ENCODE measurements at places on chromosomes 3 and 15. TPM values are rescaled to one million over a fixed set of nuclear protein-coding genes. Genes with fewer than 3 reads are reported as not detected.

- DNase-seq = no peak
Observed at GRCh38 chr3:71400986-71401451, 182.5 kb downstream of the FOXP1 start.

DNA sequence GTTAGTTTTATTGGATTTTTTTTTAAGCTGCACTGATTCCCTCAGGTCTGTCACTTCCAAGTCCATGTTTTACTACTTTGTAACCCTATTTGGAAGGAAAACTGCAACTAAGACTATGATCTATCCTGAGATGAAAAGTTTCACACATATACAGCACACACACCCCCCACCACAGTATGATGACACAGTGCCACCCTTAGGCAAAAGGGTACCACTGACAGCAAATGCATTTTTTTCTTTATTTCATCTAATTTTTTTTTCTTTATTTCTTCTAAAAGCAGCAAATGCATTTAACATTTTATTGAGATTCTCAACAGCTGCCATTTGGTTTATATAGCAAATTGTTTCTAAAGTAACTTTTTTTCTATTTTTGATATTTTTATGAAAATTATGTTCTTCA lies 21.2 kb downstream of the NGRN start:
- peak; percentile 50 for DNase-seq

DNA sequence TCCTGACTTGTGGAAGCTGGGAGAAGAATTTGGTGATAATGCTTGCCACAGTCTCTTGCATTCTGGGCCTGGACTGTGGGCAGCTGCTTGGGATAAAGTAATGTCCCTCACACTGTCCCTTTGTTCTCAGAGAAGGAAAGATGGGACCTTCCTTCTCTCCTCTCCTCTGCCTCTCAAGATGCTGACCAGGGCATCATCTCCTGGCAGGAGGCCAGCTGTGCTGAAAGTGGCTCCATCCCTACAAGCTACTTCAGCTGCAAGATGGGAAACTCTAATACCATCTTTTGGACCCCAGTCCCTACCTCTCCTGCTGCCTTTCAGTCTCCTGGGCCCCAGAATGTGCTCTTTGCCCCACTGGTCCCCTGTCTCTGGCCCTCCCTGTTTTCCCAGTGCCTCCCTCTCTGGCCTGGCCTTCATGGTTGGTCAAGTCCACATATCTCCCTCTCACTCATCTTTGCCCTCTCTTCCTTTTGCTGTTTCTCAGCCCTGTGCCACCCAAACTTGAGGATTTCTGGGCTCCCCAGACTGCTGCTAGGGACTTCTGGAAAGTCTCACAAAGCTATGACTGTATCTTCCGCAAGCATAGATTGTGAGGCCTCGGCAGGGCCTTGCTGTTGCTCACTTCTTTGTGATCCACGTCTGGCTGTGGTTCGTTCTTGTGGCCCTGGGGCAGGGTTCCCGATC lies 7.1 kb upstream of the SLC6A20 start:
- DNase-seq = no peak

DNA sequence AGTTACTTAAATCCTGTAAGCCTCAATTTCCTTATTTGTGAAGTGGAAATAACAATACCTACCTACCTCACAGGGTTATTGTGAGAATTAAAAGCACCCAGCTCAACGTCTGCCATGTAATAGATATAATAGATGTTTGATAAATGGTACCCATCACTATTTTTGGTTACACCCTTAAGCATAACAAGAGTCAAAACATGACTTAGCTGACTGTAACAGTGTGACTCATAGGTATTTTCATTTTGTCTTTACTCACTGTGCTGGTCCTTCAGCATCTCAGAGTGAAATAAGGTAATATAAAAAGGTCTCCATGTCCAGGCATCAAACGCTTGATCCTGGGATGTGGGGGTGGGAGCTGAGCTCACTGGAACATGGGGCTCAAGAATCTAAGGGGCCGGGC lies 3.1 kb downstream of the CPLX3 start:
- no peak for DNase-seq

GRCh38 chr3:99920481-99921376 lies 103.1 kb downstream of the CMSS1 start:
- no peak for DNase-seq

The TPRG1 gene
- total RNA-seq = 5.3 TPM
